Left hindlimb (tissue), 1 donor: ENCODE measurements at places on chromosomes 4 and X.

GRCh38 chr4:156101571-156101970 lies 147.9 kb upstream of the CTSO start:
- DNase-seq: no peak

DNA sequence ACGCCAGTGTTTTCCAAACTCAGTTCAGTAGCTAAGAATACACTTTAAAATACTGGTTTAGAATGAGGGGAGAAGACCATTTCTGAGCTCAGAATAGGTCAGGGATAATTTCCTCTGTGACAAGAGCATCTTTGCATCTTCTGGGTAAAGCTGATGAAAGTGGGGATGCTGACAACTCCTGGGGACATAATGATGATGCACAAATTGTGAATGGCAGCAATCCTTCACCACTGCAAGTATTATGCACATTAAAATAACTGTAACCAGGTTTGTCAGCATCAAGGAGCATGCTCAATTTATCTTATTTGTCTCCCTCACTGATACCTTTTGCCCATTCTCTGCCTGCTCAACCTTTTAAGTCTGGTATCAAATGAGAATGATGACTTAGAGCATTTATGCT lies 248.2 kb downstream of the EPHA5 start:
- DNase-seq: no peak

GRCh38 chr4:4856071-4857000 lies 3.1 kb upstream of the MSX1 start:
- DNase-seq: no peak

GRCh38 chr4:73922766-73923630 lies 53.8 kb downstream of the CXCL1 start:
- DNase-seq: no peak

DNA sequence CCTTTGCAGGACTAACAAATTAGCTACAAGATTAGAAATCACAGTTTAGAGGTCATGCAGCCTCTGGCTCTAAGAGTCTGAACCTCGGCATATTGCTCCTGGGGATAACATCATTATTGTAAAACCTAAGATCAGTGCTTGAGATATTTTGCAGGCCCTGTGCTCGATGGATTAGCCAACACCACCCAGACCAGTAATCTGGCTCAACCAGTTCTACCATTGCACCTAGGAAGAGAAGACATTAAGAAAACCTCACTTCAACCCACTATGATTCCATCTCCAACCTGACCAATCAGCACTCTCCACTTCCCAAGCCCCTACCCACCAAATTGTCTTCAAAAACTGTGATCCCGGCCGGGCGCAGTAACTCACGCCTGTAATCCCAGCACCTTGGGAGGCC lies 43.6 kb downstream of the WFS1 start:
- no peak for DNase-seq

GRCh38 chr4:128512161-128512560 lies 224.5 kb upstream of the PGRMC2 start:
- no peak for DNase-seq

GRCh38 chr4:85837439-85837733 lies 362.4 kb downstream of the ARHGAP24 start:
- DNase-seq: no peak

- no peak for DNase-seq
Observed at GRCh38 chr4:82473621-82474164, 43.3 kb downstream of the ENOPH1 start.

DNA sequence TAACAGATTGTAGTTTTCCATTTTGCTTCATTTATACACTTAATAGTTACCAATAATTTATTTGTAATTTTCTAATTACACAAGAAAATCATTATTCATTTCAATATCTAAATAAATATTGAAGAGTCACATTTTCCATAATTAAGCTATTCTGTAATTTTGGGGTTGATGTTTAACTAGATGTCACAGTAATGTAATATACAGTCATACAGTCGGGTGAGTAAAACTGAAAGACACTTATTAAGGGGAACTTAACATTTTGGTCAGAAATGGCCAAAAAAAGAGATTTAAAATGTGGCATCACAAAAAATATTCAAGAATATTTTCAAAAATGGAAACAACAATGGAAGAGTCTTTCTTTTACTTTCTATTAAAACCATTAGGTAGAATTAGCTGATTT lies 1080.3 kb downstream of the ARAP2 start:
- no peak for DNase-seq

- DNase-seq: no peak
Observed at GRCh38 chr4:155975511-155975910, 21.8 kb upstream of the CTSO start.

- no peak for DNase-seq
Observed at GRCh38 chr4:2893772-2894171, 50.1 kb downstream of the ADD1 start.

DNA sequence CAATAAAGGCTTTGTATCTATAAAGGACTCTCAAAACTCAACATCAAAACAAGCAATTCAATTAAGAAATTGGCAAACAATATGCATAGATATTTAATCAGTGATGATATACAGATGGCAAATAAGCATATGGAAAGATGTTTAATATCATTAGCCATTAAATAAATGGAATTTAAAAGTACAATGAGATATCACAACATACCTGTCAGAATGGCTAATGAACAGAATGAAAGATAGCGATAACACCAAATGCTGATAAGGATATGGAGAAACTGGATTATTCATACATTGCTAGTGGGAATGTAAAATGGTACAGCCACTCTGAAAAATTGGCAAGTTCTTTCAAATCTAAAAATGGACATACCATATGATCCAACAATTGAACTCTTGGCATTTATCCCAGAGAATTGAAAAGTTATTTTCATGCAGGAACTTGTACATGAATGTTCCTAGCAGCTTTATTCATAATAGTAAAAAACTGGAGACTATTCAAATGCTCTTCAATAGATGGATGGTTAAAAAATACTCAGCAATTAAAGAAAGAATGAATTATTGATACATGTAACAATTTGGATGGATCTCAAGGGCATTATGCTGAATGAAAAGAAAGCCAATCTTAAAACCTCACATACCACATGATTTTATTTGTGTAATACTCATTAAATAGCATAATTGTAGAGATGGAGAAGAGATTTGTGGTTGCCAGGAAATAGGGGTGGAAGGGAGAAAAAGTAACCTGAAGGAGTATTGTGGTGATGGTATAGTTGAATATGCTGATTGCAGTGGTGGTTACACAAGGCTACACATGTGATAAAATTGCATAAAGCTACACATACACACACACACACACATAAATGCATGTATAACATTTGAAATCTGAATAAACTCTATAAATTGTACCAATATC lies 45.9 kb upstream of the ALG13 start:
- no peak for DNase-seq

- no peak for DNase-seq
Observed at GRCh38 chr4:97396097-97396496, 747.2 kb downstream of the STPG2 start.

GRCh38 chr4:173057901-173058300 lies 110.7 kb upstream of the GALNT7 start:
- DNase-seq: no peak

GRCh38 chrX:118977424-118977823 lies 3.0 kb downstream of the LONRF3 start:
- no peak for DNase-seq

DNA sequence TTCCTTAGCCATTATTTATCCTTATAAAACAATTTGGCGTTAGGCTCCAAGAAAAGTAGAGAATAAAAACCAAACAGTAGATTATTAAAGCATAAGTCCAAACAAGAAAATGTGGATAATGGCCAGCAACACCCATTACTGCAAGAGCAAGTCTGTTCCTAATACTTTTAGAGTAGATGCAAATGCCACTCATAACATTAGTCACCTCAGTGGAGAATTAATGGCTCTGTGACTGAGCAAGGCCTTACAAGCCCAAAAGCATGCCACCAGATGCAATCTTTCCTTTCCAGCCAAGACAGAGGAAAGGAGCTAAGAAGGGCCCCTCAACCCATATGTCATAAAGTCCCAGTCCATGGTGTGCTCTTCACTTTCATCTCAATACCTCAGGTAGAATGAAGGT lies 373.8 kb downstream of the OPHN1 start:
- DNase-seq: no peak

DNA sequence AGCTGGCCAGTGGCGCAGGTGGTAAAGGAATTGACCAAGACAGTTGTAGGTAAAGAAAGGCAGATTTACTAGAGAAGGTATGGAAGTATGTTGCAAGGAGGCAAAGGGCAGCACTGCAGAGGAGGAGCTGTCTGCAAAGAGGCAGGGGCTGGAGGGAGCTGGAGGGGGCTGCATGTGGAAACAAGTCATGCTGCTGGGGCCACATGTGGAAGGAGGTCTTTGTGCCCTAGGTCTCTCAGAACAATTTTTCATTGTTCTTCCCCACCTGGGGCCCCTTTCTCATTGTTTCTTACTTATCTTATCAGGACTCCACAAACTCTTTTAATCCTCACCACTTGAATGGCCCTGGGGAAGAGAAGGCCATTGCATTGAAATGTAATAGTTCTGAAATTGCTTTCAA lies 144.8 kb upstream of the PLAC1 start:
- DNase-seq: no peak

- DNase-seq: no peak
Observed at GRCh38 chr4:8739317-8739716, 132.3 kb downstream of the HMX1 start.

DNA sequence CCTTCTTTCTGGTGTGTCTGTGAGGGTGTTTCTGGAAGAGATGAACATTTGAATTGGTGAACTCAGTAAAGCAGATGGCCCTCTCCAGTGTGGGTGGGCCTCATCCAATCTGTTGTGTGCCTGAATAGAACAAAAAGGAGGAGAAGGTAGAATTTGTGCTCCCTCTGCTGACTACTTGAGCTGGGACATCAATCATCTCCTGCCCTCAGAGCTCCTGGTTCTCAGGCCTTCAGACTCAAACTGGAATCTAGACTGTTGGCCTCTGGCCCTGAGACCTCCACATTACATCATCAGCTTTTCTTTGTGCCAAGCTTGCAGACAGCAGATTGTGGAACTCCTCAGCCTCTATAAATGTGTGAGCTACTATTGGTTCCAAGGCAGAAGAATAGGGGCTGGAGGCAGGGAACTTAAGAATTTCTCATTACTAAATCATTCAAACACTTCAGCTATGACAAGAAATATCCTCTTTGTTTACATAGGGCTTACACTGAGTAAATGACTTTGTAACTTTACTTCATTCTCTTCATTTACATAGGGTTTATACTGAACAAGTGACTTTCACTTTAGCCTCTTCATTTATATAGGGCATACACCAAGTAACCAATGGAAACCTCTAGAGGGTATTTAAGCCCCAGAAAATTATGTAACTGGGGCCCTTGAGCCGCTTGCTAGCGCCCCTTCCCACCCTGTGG lies 86.9 kb upstream of the NWD2 start:
- no peak for DNase-seq

DNA sequence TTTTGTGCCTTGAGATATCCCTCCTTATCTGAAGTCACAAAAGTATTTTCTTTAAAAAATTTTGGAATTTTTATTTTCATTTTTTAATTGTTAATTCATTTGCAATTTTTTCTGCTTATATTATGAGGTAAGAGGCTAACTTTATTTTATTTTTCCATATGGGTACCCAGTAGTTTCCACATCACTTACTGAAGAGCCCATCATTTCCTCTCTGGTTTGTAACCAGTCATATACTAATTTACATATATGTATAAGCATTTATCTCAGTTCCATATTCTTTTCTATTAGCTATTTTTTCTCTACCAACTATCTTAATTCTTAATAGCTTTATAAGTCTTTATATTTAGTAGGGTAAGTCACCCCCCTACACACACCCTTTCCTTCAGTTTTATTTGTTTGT lies 27.0 kb downstream of the MGARP start:
- no peak for DNase-seq

GRCh38 chr4:93743022-93743421 lies 85.5 kb upstream of the ATOH1 start:
- DNase-seq: no peak

DNA sequence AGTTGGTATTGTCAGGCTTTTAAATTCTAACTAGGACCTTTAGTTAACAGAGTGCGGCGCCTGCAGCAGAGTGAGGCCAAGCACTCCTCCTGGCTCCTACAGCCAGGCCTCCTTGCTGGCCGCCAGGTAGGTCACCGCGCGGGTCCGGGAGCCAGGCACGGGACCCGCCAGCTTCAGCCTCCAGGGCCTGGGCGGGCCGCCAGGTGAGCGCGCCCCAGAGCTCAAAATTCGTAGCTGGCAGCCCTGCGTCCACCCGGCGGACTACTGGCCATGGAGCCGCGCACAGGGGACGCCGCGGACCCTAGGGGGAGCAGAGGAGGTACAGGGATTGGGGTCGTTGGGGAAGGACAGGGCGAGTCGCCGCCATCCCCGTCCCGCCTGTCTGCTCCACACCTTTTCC lies at the start of gene MAGIX:
Gene MAGIX (plus strand): TSS at position 139 of the 400 bp plus-strand sequence. CDS start 132 bp downstream, at position 271.
- no peak for DNase-seq

GRCh38 chr4:150769248-150769647 lies 187.3 kb downstream of the MAB21L2 start:
- no peak for DNase-seq

- no peak for DNase-seq
Observed at GRCh38 chr4:83906561-83906960, 370.7 kb downstream of the GPAT3 start.

DNA sequence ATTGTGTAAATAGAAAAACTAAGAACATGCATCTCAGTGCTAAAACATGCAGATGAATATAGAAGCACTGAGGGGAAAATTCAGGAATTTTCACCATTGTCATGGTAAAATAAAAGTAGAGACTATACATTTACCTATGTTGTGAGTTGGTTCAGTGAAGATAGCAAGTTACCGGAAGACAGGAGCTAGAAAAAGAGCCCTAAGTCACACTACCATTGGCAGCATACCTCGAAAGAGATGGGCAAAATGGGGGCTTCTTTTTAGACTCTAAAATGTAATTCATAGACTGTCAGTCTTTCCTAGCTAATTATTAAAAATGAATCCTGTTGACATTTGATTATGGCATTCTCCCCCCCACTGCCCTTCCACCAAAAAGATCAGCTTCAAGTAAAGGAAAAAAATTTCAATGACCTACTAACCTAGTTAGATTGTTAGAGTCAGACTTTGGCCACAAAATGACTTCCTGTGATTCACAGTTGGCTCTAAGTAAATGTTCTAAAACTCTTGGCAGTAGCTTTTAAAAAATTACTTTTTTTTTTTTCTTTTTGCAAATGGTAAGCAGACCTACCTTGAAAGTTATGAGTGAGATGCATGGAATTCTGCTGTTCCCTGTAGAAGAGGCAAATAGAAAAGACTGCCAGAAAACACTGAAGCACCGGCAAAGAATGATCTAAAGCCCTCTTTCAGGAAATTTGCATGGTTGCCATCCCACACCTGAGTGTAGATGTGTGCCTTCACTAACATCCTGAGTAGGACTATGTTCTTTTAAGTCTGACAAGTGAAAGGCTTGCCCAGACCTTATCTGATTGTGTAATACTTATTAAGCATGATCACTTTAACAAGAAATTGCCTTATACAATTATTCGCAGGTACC lies 26.4 kb upstream of the ARSJ start:
- no peak for DNase-seq

DNA sequence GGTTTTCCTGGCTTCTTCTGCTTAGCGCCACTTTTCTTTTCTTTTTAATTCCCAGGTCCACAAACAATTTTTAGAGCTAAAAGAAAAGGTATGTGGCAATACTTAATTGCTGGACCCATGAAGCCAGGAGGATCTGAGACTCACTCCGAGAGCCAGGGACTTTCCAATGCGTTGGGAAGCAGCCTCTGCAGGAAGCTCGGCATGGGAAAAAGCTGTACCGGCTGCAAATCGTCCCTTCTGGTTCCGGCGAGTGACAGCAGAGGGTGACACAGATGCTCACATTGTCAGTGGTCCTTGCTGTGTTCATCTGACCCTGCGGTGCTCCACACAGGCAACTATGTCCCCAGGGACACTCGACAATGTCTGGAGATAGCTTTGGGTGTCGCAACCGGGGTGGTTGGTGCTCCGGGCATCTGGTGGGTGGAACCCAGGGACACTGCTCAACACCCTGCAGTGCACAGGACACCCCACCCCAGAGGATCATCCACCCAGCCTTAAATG lies 164.0 kb downstream of the PRKX start:
- DNase-seq: no peak
